Spinal cord (tissue), 10 donors: ENCODE measurements at places on chromosomes 6 and 20. TPM values are rescaled to one million over a fixed set of nuclear protein-coding genes. Genes with fewer than 3 reads are reported as not detected.

Gene ZNF341
- total RNA-seq, result 1.3 TPM

Gene PRKN
- 7.9 TPM for total RNA-seq

Gene DDO
- 0.44 TPM for total RNA-seq

Gene LPIN3
- 6.0 TPM for total RNA-seq

Gene TMEM74B
- 6.2 TPM for total RNA-seq

Gene C20orf202
- total RNA-seq, result 0.99 TPM

Gene HTR1E
- total RNA-seq, result 1.7 TPM

Gene SLC32A1
- total RNA-seq, result 18.5 TPM

Gene SNAP25
- total RNA-seq, result 72.1 TPM

Gene RUNX2
- total RNA-seq, result 2.8 TPM

Gene MLN
- total RNA-seq, result not detected

Gene CLPSL2
- total RNA-seq, result not detected

Gene C20orf141
- total RNA-seq, result not detected

Gene SLC22A23
- total RNA-seq, result 31.5 TPM

Gene TAGAP
- total RNA-seq, result 7.7 TPM

Gene FABP7
- total RNA-seq, result 149 TPM

Gene RHAG
- 11.0 TPM for total RNA-seq

Gene ASIP
- total RNA-seq, result 0.99 TPM

Gene GDAP1L1
- total RNA-seq, result 26.0 TPM

Gene DNMT3B
- total RNA-seq, result 2.6 TPM

Gene NFYA
- 28.9 TPM for total RNA-seq

Gene RIPOR2
- 34.2 TPM for total RNA-seq

Gene OR12D3
- total RNA-seq, result not detected

Gene GATA5
- total RNA-seq, result 0.50 TPM

Gene NFS1
- 38.1 TPM for total RNA-seq

Gene SLC17A9
- total RNA-seq, result 1.7 TPM

Gene BPI
- total RNA-seq, result 8.7 TPM

Gene GGTLC1
- total RNA-seq, result not detected

Gene DEFB127
- total RNA-seq, result not detected

Gene CDSN
- total RNA-seq, result not detected

Gene PSORS1C1
- not detected for total RNA-seq

Gene SNTA1
- total RNA-seq, result 20.8 TPM
